ENCODE measurements at places on chromosomes 3 and 15.

- no peak for DNase-seq
These were observed 4.1 kb downstream of the FOXP1 start for GRCh38 chr3:71579326-71579934.

- no peak for DNase-seq
These were observed 84.3 kb upstream of the ABI3BP start for GRCh38 chr3:101077361-101078011.

- DNase-seq: peak; percentile 67
These were observed 15.6 kb downstream of the CHST2 start for GRCh38 chr3:143135150-143135549.

- no peak for DNase-seq
These were observed 3.3 kb downstream of the PRTG start for GRCh38 chr15:55739641-55740040.

DNA sequence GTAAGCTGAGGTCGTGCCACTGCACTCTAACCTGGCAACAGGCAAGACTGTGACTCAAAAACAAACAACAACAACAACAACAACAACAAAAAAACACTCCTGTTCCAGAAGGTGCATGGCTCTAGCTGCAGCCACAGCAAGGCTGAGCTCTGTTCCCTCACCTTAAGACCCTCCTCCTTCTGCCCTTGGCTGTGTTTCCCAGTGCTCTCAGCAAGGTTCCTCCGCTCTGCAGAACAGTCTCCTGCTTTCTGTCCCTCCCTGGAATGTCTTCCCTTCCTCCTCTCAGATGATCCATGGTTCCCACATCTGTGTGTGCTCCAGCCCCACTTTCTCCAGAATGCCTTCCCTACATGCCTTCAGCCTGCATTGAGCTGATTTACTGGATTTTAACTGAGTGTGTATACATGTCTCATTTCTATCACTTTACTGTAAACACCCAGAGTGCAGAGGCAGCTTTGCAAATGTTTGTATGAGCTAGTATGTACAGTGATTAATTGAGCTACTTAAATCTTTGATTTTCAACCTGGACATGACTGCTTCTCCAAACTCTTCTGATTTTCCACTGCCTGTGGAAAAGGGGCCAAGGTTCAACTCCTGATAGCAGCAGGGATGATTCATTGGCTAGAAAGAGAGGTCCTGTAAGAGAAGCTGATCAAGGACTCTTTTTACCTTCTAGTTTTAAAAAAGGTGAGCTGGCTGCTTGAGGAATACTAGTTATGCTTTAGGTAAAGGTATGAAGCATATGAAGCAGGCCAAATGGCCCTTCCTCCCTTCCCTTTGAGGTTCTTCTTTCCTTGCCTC lies 14.7 kb downstream of the ANKUB1 start:
- DNase-seq: no peak

GRCh38 chr3:160801386-160802118 lies 45.5 kb downstream of the PPM1L start:
- no peak for DNase-seq

DNA sequence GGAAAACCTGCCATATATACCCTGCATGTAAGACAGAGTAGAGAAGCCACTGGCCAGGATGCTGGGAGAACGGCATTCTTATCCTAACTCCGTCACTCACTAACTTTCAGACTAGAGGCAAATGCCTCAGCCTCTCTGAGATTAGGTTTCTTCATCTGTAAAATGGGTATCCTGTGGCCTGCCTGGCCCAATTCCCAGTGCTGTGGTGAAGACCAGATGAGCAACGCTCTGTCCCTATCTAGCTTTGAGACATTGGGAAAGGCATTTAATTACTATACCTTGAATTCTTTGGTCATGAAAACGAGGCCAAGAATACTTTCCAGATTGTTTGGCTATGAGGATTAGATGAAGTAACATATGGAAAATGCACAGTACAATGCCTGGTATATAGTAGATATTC lies 35.9 kb downstream of the CEMIP start:
- no peak for DNase-seq

GRCh38 chr3:72265256-72266015 lies 480.5 kb upstream of the PROK2 start:
- DNase-seq: no peak

- DNase-seq: no peak
These were observed 24.9 kb downstream of the LARS2 start for GRCh38 chr3:45413172-45413765.

- DNase-seq: no peak
These were observed 126.8 kb downstream of the MDFIC2 start for GRCh38 chr3:70185661-70186060.

DNA sequence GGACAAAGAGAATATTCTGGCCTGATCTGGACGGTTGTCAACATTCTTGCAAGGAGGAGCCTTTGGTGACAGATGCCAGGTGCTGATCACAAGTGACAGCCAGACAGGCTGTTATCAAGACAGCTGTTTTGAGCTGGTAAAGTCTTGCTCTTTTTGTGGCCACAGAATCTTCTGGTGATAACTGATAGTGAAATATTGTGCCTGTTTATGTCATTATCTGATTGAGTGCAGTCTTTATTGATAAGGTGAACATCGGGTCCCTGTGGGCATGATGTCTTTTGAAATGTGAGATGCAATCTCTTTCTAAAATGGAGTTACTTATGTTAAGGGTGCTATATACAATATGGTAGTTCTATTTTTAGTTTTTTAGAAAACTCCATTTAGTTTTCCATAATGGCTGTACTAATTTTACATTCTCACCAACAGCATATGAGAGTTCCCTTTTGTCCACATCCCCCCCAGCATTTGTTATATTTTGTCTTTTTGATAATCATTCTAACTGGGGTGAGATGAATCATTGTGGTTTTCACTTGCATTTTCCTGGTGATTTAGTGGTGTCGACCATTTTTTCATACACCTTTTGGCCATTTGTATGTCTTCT lies 10.7 kb downstream of the CEP63 start:
- no peak for DNase-seq

- DNase-seq: no peak
These were observed 27.0 kb downstream of the SUCNR1 start for GRCh38 chr3:151900460-151900859.

DNA sequence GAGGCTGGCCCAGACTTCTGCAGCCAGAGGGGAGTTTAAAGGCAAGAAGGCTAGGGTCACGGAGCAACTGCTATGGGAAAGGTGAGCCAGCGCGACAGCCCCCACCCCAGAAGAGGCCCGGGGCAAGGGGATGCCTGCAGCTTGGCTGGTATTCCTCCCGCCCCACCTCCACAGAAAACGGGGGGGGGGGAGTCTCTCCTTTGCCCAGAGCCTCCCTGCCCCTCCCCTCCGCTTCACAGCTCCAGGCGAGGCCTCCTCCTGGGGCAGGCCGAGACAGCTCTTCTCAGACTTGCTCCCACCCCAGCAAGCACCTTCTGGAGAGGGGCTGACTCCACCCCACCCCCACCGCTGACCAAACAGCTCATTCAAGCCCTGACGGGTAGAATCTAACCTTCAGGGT lies 13.4 kb downstream of the ANP32A start:
- DNase-seq: peak; percentile 57

- no peak for DNase-seq
These were observed 20.0 kb downstream of the IDH2 start for GRCh38 chr15:90082140-90082715.

DNA sequence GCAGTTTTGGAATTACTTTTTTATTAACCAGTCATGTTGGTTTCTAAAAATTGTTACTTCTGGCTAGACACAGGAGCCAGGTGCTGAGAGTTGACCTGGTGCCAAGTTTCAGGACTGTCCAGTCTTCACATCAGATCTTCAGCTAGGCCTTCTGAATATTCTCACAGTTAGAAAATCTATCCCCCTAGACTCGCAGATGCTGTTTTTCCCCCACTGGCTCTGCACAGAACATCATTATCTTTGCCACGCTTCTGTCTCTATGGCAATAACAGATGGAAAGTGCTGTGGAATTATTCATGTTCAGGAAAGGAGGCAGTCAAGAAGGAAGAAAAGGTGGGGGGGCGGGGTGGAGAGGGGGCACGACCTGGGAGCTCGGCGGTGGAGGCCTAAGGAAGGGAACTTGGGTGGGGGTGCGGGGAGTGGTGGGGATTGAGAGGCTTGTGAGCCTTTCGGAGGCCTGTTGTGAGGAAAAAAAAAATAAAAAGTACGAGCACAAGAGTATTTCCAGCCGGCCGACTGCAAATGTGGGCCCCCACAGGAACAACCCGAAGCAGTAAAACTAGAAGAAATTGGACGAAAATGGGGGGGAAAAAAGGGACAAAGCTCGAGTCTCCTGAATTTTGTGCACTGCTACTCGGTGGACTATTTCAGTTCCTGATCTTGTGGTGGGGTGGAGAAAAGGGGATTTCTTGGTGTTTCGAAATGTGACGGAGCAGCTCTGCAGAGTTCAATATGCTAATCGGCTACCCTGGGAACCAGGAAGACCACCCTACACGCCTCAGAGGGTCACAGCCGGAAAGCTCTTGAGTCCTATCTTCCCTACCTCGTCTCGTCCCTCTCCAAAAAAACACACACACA lies 1.5 kb upstream of the SKIL start:
- peak; percentile 61 for DNase-seq

GRCh38 chr3:59772416-59773408 lies 722.9 kb upstream of the CFAP20DC start:
- no peak for DNase-seq

Data from islet precursor cell (in vitro differentiated cells).